ENCODE measurements at places on chromosomes 12 and 14.

GRCh38 chr14:33580231-33580749 lies 370.6 kb downstream of the EGLN3 start:
- DNase-seq = no peak
- no peak overlapping the region for H3K27ac ChIP-seq
- no peaks in the 10 kb centered on the region for H3K4me1 ChIP-seq
- no peaks in the 10 kb centered on the region for H3K36me3 ChIP-seq

GRCh38 chr12:125284945-125285685 lies 219.9 kb downstream of the AACS start:
- no peaks in the 10 kb centered on the region for H3K36me3 ChIP-seq
- peaks cover 8% of the 10 kb centered on the region for H3K4me1 ChIP-seq
- H3K4me3 ChIP-seq = no peak overlapping the region
- peaks cover 10% of the 10 kb centered on the region for H3K27me3 ChIP-seq
- no peak overlapping the region for H3K27ac ChIP-seq

GRCh38 chr14:50545618-50546017 lies 13.2 kb upstream of the MAP4K5 start:
- no peak overlapping the region for H3K4me3 ChIP-seq
- peaks cover 9% of the 10 kb centered on the region for H3K27me3 ChIP-seq
- no peak overlapping the region for H3K27ac ChIP-seq
- H3K4me1 ChIP-seq = peaks cover 13% of the 10 kb centered on the region
- no peak for DNase-seq
- H3K36me3 ChIP-seq = no peaks in the 10 kb centered on the region

GRCh38 chr12:5568325-5568981 lies 136.5 kb downstream of the NTF3 start:
- H3K4me1 ChIP-seq = no peaks in the 10 kb centered on the region
- no peak overlapping the region for H3K4me3 ChIP-seq
- no peak for DNase-seq

DNA sequence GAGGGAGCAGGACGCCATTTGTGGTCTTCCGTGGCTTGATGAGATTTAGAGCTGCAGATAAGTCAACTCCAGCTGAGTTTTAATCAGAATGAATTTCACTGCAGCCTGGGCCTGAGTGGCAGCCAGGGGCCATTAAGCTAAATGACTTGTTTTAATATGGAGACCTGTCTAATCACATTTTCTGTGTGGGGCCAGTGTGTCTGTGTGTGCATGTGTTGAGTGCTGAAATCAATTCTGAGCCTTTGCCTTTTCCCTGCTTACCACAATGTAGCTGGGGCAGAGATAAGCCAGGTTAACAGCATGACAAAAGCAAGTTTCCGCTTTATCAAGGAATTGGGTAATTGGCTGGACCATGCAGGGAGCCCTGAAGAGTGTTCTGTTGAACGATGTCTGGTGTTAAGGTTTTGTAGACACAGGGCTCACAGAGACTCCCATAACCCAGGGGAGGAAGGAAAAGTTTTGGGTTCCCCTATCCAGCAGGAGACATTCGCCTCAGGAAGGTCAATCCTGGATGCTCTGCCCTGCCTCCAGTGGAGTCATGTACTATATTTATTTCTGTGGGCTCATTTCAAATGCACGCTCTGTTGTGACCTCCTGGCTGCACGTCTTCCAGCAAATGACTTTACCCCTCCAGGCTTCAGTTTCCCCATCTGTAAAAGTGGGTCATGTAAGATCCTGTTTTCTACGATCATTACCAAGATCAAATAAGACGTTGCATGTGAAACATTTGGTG lies 24.2 kb downstream of the RPH3A start:
- no peak for DNase-seq
- no peaks in the 10 kb centered on the region for H3K36me3 ChIP-seq
- no peak overlapping the region for H3K27ac ChIP-seq

GRCh38 chr12:80356097-80356496 lies 87.9 kb upstream of the PTPRQ start:
- H3K4me3 ChIP-seq = no peak overlapping the region
- H3K27ac ChIP-seq = no peak overlapping the region
- H3K27me3 ChIP-seq = no peaks in the 10 kb centered on the region
- no peaks in the 10 kb centered on the region for H3K36me3 ChIP-seq

DNA sequence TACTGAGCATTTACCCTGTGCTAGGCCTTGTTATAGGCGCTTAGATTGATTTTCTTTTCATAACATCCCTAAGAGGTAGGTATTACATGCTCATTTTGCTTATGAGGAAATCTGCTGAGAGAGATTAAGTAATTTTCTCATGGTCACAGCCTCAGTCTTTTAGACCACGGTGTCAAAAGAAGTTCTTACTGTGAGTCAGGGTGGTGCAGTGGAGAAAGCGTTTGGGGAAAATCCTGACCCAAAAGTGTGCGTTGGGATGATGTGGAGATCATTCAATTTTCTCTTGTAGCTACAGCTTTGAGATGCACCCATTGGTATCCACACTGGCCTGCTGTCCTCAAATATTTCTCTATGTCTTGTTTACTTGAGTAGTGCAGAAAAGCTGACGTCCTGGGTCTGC lies 8.2 kb downstream of the ANG start:
- H3K36me3 ChIP-seq = no peaks in the 10 kb centered on the region
- peaks cover 18% of the 10 kb centered on the region for H3K4me1 ChIP-seq
- H3K4me3 ChIP-seq = no peak overlapping the region
- H3K27ac ChIP-seq = no peak overlapping the region
- DNase-seq = no peak
- peaks cover 2% of the 10 kb centered on the region for H3K27me3 ChIP-seq

DNA sequence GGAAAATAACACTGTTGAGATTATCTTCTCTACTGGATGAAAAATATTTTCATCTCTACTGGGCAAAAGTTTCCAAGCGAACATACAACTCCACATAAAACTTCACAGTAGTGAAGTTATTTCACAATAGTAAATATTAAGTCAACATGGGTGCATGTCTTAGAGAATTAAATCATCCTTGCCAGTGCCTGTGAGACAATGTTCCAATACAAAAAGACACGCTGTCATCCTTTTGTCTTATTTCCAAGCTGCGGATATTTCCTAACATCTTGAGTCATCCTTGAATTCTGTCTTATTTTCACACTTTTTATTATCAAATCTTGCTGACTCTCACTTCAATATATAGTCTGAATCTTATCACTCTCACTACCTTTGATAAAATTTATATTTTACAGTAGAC lies 142.9 kb upstream of the KITLG start:
- no peak overlapping the region for H3K27ac ChIP-seq
- H3K36me3 ChIP-seq = no peaks in the 10 kb centered on the region
- DNase-seq = no peak
- H3K4me3 ChIP-seq = no peak overlapping the region
- no peaks in the 10 kb centered on the region for H3K27me3 ChIP-seq
- no peaks in the 10 kb centered on the region for H3K4me1 ChIP-seq

- peaks cover 10% of the 10 kb centered on the region for H3K4me1 ChIP-seq
- H3K36me3 ChIP-seq = no peaks in the 10 kb centered on the region
- no peak overlapping the region for H3K4me3 ChIP-seq
- no peak overlapping the region for H3K27ac ChIP-seq
- no peak for DNase-seq
These were observed 4.5 kb upstream of the ARF3 start for GRCh38 chr12:48961801-48962200.

- H3K4me1 ChIP-seq = peaks cover 18% of the 10 kb centered on the region
- H3K27me3 ChIP-seq = peaks cover 10% of the 10 kb centered on the region
- H3K27ac ChIP-seq = no peak overlapping the region
- peak overlapping the region; percentile 20 for H3K4me3 ChIP-seq
- no peaks in the 10 kb centered on the region for H3K36me3 ChIP-seq
- no peak for DNase-seq
These were observed 5.9 kb upstream of the CACNB3 start for GRCh38 chr12:48812389-48812788.

- no peak overlapping the region for H3K4me3 ChIP-seq
- no peaks in the 10 kb centered on the region for H3K4me1 ChIP-seq
- H3K27ac ChIP-seq = no peak overlapping the region
- H3K36me3 ChIP-seq = peaks cover 4% of the 10 kb centered on the region
These were observed 17.4 kb downstream of the KRT76 start for GRCh38 chr12:52759695-52760094.

DNA sequence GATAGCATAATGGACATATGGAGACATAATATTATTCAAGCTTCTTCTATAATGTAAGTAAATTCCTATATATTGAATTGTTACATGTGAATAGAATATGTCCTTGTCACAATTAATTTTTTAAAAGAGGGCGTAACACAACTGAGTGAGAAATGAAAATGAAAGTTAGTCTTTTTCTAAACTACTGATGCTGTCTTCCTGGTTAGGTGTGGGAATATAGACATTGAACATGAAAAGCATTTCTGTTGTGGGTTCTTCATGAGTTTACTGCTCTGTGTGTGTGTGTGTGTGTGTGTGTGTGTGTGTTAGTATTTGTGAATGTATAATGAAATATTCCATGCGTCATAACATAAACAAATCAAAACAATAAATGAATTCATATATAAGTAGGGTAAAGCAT lies 40.5 kb upstream of the RTL1 start:
- no peaks in the 10 kb centered on the region for H3K36me3 ChIP-seq
- no peak overlapping the region for H3K27ac ChIP-seq
- no peak overlapping the region for H3K4me3 ChIP-seq
- DNase-seq = no peak

DNA sequence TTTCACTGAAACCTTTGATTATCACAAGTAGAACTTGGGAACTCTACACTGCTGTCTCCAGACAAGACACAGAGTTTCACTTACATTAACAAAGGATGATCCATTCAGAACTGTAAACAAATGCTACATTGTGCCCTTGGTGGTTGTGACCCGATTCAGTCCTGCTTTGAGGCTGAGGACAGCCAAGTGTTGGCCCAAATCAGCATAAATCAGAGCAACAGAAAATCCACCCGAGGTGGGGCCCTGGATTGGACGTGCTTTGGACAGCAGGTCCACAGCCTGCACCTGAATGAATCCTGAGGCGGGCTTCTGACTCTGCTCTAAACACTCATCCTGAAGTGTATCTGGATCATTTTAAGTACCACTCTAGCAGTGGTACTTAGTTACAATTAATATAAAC lies 68.8 kb downstream of the PPP2R5C start:
- H3K27ac ChIP-seq = peak overlapping the region; percentile 30
- peaks cover 62% of the 10 kb centered on the region for H3K36me3 ChIP-seq
- no peak overlapping the region for H3K4me3 ChIP-seq
- no peak for DNase-seq
- H3K27me3 ChIP-seq = no peaks in the 10 kb centered on the region

DNA sequence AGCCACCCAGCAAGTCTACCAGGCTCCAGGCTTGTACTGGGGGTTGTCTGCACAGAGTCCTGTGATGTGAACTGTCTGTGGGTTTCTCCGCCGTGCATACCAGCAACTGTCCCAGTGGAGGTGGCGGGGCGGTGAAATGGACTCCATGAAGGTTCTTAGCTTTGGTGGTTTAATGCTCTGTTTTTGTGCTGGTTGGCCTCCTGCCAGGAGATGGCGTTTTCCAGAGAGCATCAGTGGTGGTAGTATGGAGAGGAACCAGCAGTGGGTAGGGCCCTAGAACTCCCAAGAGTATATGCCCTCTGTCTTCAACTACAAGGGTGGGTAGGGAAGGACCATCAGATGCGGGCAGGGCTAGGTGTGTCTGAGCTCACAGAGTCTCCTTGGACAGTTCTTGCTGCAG lies 303.8 kb downstream of the TMEM121 start:
- H3K27me3 ChIP-seq = peaks cover 41% of the 10 kb centered on the region
- no peak for DNase-seq
- no peak overlapping the region for H3K27ac ChIP-seq
- H3K36me3 ChIP-seq = no peaks in the 10 kb centered on the region
- H3K4me3 ChIP-seq = no peak overlapping the region

GRCh38 chr14:37447883-37448391 lies 147.1 kb downstream of the FOXA1 start:
- H3K27me3 ChIP-seq = no peaks in the 10 kb centered on the region
- H3K4me3 ChIP-seq = no peak overlapping the region
- H3K27ac ChIP-seq = no peak overlapping the region
- H3K4me1 ChIP-seq = no peaks in the 10 kb centered on the region
- DNase-seq = no peak
- H3K36me3 ChIP-seq = no peaks in the 10 kb centered on the region

DNA sequence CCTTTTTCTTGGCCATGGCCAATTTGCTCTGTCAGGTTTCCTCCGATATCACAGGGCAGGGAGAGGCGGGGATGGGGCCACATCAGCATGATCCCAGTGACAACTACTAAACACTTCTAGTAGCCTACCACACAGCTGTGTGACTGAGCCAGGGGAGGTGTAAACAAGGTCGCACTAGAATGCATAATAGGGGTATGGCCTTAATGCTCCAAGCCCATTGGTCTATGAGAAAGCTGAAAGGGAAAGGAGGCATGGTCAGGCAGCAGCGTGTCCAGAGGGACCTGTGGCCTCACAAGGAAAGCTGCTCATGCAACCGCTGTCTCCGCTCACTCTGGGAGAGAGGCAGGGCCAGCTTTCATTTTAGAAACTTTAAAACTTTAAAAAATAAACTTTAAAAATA lies 27.5 kb upstream of the ACTR6 start:
- peaks cover 25% of the 10 kb centered on the region for H3K36me3 ChIP-seq
- H3K4me1 ChIP-seq = no peaks in the 10 kb centered on the region
- no peaks in the 10 kb centered on the region for H3K27me3 ChIP-seq
- H3K27ac ChIP-seq = no peak overlapping the region
- DNase-seq = no peak
- no peak overlapping the region for H3K4me3 ChIP-seq

DNA sequence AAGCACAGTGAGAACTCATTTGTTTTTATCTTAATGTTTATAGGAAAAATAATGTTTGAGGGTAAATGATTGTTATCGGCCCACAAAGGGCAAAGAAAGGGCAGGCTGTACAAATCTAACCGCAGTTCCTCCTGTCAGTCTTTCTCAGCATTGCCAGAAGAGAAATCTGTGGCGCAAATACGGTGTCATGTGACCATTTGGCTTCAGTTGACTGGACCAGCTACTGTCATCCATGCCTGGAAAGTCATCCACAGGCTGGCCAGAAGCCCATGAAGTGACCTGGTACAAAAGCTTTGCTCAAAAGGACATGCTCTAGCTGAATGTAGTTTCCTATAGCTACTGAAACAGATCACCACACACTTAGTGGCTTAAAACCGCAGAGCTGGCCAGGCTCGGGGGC lies 43.6 kb downstream of the HCAR2 start:
- no peaks in the 10 kb centered on the region for H3K27me3 ChIP-seq
- H3K27ac ChIP-seq = no peak overlapping the region
- no peaks in the 10 kb centered on the region for H3K4me1 ChIP-seq
- H3K36me3 ChIP-seq = no peaks in the 10 kb centered on the region
- no peak for DNase-seq
- H3K4me3 ChIP-seq = no peak overlapping the region

- H3K4me3 ChIP-seq = no peak overlapping the region
- H3K36me3 ChIP-seq = no peaks in the 10 kb centered on the region
- H3K27ac ChIP-seq = no peak overlapping the region
- no peak for DNase-seq
These were observed 151.3 kb downstream of the DHRS2 start for GRCh38 chr14:23787436-23787835.

GRCh38 chr12:68981516-68981915 lies 48.5 kb upstream of the CPM start:
- peaks cover 3% of the 10 kb centered on the region for H3K4me1 ChIP-seq
- H3K27me3 ChIP-seq = no peaks in the 10 kb centered on the region
- H3K4me3 ChIP-seq = no peak overlapping the region
- no peaks in the 10 kb centered on the region for H3K36me3 ChIP-seq
- no peak overlapping the region for H3K27ac ChIP-seq
- no peak for DNase-seq

GRCh38 chr12:31440586-31440985 lies 114.6 kb upstream of the SINHCAF start:
- H3K4me1 ChIP-seq = no peaks in the 10 kb centered on the region
- no peak overlapping the region for H3K4me3 ChIP-seq
- H3K27ac ChIP-seq = no peak overlapping the region
- DNase-seq = no peak
- H3K36me3 ChIP-seq = no peaks in the 10 kb centered on the region
- H3K27me3 ChIP-seq = no peaks in the 10 kb centered on the region

GRCh38 chr12:76545486-76545885 lies 14.1 kb downstream of the OSBPL8 start:
- no peak overlapping the region for H3K27ac ChIP-seq
- no peak overlapping the region for H3K4me3 ChIP-seq
- peaks cover 58% of the 10 kb centered on the region for H3K4me1 ChIP-seq
- H3K36me3 ChIP-seq = peaks cover 18% of the 10 kb centered on the region

Measured in activated T-helper 2 cell treated with anti-CD3 and anti-CD28 coated beads, Interferon-gamma antibody, Interleukin-2, Interleukin-4, amounts not matched to agents 10 μg/mL and 5 μg/mL and 100 μg/mL, durations not matched to agents 14 hours and 24 hours and 36 hours (primary cell).